ENCODE measurements at places on chromosomes 5 and 9. TPM values are rescaled to one million over a fixed set of nuclear protein-coding genes. Genes with fewer than 3 reads are reported as not detected.
A peak's percentile ranks its signal among the peaks of the same experiment; 100 is the strongest.

DNA sequence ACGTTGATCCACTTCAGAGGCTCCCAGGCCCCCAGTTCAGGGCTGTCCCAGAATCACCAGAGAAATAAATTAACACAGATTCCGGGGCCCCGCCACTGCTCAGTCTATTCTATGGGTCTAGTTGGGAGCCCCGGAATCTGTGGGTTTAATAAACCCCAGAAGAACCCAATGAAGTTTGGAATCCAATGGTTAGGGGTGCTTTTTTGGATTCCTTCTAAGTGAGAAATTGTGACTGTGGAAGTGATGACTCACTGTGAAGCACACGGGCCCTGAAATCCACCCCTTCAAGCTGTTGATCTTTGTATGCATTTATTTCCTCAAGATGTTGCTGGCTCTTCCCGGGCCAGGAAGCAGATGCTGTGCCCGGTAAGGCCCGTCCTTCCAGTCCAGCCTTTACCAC lies 57.3 kb upstream of the SLC28A3 start:
- DNase-seq = peak; percentile 46

PCDHGA6 gene
- total RNA-seq = 0.44 TPM

GRCh38 chr5:127650022-127650421 lies 1.1 kb downstream of the CTXN3 start:
- DNase-seq = no peak

DNA sequence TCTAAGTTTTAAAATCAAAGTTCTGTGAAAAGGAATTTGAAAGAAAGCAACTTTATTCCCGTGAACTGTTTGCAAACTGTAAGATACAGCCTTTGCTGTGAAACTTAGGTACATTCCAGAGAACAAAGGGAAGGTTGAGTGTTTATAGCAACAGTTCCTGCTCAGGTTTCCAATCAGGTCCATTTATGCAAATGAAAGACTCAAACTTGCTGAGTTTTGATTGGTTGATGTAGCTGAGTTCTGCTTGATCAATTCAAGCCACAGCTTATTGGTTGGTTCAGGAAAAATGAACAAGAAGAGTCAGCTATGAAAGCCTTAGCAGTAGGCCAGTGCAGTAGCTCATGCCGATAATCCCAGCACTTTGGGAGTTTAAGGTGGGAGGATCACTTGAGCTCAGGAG lies 37.9 kb downstream of the SLC27A6 start:
- peak; percentile 16 for DNase-seq

GRCh38 chr5:173581408-173582215 lies 34.8 kb downstream of the BOD1 start:
- peak; percentile 38 for DNase-seq

DNA sequence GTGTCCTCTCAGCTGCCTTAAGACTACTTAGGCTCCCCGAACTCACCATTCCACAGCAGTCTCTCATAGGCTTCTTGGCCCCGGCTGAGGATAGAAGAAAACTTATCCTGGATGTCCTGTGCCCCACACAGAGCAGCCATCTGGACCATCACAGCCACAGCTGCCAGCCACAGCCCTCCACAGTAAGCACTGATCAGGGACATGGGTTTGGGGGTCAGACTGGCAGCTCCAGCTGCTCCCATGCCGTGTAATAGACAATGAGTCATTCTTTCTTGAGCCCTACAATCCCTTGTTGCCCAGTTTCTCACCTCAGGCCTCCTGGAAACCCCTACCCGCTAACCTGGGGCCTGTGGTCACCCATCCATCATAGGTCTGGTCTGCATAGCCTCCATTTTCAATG lies 5.7 kb downstream of the CREB3 start:
- no peak for DNase-seq

AOPEP gene
- total RNA-seq = 32.4 TPM

- DNase-seq = peak; percentile 39
Measured at GRCh38 chr5:141547488-141547887, 58.6 kb downstream of the PCDHGC5 start.

- no peak for DNase-seq
Measured at GRCh38 chr5:125413496-125414274, 667.2 kb upstream of the ZNF608 start.

ZNF622 gene
- 34.0 TPM for total RNA-seq

DNA sequence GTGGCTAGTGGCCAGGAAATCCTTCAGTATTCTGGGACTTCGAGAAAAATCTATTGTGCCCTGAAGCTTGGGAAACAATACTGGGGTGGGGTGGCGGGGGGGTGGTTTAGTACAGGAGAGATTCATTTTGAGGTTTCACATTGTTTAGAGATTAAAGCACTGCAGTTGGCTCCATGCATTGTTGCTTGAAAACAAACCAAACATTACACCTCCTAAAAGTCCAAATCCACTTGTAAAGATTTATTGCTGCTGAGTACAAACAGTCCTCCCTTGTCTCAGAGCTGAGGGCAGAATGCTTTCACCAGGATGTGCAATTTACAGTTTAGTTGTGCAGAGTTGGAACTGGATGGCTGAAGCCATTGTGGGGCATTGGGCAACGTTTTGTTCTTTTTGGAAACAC lies 49.4 kb downstream of the GGTA1 start:
- no peak for DNase-seq

ISL1 gene
- total RNA-seq = 1.2 TPM

DNA sequence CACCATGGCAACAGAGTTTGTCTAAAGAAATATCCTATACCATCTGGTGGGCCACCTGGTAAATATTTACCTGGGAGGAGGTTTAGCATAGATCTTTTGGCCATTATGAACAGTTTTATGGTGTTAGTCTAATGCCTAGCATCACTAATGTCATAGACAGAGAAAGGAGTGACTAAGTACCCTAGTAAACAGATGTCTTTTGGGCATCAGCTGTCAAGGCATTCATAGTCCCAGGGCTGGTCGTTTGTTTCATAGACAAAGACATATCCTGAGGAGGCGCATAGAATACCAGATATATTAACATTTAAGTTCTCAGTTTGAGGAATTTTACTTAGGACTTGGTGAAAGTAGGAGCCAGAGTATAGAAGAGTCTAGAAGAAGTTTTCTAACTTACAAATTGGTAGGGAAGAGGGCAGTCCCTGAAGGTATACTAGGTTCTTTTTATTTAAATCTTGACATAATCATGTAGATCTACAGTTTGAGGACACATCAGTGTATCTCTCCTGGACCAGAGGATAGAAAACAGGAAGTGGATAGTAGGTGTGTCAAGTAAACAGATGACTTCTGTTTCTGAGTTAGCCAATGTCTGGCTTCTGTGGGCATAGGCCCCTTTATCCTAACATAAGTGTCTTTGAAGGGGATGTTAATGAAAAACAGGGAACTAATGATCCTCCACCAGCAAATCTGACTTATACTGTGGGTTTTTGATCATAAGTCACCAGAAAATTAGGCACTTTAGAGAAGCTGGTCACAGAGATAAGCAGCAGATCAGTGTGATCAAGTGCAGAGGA lies 105.0 kb upstream of the PRSS3 start:
- no peak for DNase-seq

CCIN gene
- total RNA-seq = not detected

- no peak for DNase-seq
Measured at GRCh38 chr5:43193894-43194265, 1.9 kb downstream of the NIM1K start.

DNA sequence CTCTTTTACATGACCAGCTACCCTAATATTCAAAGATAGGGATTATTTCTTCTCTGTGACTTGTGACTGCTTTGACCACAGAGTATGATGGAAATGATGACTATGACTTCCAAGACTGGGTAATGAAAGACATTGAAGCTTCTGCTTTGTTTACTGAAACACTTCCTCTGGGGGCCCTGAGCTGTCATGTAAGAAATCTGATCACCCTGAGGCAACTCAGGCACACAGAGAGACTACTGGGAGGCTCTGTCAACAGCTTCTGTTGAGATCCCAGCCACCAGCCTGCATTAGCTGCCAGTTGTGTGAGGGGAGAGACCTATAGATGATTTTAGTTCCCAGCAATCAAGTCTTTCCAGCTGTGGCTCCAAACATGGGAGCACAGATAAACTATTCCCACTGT lies 76.5 kb downstream of the KCTD16 start:
- DNase-seq = no peak

SLC2A6 gene
- 0.32 TPM for total RNA-seq

- DNase-seq = no peak
Measured at GRCh38 chr9:70571258-70571657, 156.8 kb upstream of the KLF9 start.

- no peak for DNase-seq
Measured at GRCh38 chr5:80755626-80756025, 100.8 kb upstream of the DHFR start.

GRCh38 chr5:90193185-90193822 lies 216.3 kb downstream of the CETN3 start:
- DNase-seq = no peak

DNA sequence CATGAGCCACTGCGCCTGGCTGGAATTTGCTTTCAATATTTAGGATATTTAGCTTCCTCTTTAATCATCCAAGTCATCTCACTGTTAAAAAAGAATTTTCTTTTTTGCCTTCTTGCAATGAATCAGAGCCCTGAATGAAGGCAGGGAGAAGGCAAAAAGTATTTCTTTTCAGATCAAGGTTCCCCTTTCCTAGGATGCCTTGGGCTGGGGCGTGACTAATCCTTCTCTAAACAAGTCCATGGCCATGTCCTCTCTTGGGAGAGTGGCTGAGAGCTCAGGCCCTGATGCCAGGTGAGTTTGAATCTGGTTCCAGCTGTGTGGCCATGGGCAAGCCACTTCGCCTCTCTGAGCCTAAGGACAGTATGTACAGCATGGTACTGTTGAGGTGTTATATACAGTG lies 84.8 kb upstream of the NEURL1B start:
- DNase-seq = peak; percentile 39

MARVELD2 gene
- total RNA-seq = 21.8 TPM

DNA sequence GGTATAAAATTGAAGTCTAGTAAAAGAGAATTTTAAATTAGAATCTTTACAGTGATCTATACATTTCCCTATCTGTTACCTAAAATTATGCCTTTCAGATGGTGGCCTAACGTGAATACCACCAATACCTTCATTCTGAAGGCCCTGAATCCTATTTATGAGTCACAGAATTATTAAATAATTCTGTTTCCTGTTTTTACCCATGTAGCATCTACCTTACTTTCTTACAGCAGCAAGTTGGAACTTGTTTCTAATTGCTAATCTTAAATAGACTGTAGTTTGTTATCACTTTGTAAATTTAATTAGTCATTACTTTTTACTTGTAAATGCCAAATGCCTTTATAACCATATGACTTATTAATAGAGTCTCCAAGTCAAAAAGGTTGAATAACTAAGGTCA lies 135.0 kb downstream of the PDE4D start:
- DNase-seq = no peak

DNA sequence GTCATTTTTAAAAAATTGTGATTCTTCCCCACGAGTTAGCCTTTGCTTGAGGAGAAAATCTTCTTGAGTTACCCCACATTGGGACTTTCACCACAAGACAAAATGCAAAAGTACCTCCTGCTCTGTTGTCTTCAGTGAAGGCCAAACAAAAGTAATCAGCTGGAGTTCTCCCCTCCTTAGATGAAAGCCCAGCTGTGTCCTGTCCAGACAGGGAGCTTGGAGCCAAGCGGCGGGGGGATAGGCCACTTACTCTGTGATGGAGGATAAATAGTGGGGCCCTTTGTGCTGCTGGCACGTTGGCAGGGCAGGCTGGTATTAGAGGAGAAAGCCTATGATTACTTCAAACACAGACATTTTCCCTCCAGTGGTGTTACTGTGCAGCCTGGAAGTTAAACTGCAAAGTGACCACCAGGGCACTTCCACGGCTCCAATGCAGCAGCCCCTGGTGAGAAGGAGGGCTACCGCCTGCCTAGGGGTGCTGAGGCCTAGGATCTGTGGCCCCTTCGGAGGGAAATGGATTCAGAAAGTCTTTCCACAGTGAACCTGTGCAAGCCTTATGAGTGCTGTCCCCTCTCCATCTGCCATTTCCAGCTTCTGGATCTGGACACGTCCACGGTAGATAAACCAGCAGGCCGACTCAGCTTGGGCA lies 155.0 kb downstream of the TMEM167A start:
- no peak for DNase-seq

DNA sequence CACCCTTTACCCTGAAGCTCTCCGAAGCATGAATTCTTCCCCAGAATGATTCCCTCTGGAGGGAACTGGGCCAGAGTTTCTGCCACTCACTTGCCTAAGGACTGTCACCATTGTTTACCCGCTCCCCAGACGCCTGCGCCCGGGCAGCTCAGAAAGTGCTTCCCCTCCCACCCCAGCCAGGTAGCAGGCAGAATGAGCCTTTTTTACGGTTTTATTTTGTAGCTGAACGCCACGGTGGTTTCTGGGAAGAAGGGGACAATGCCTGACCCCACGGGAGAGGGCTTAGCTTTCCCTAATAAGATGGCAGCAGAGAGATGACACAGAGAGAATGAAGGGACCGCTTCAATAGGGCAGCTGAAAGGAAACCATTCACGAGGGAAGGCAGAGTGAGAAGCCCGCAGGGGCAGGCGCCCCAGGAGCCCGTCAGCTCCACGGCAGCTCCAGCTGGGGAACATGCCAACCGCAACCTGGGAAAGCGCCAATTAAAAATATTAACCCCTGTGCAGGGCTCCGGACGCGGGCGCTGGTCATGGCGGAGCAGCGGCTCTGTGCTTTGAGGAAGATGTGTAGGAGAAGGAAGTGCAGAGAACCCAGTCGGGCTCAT lies 20.4 kb upstream of the NTNG2 start:
- DNase-seq = no peak

DNA sequence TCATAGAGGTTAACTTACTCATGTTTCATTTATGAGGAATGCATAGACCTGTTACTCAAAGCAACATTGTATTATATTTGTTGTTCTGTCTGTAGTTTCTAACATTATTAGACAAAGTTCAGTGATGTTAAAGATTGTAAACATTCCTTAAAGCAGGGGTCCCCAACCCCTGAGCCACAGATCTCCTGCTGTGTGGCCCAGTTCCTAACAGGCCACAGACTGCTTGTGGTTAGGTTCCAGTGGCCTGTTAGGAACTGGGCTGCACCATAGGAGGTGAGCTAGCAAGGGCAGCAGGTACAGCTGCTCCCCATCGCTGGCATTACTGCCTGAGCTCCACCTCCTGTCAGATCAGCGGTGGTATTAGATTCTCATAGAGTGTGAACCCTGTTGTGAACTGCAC lies 181.1 kb downstream of the KDM4C start:
- no peak for DNase-seq

DNA sequence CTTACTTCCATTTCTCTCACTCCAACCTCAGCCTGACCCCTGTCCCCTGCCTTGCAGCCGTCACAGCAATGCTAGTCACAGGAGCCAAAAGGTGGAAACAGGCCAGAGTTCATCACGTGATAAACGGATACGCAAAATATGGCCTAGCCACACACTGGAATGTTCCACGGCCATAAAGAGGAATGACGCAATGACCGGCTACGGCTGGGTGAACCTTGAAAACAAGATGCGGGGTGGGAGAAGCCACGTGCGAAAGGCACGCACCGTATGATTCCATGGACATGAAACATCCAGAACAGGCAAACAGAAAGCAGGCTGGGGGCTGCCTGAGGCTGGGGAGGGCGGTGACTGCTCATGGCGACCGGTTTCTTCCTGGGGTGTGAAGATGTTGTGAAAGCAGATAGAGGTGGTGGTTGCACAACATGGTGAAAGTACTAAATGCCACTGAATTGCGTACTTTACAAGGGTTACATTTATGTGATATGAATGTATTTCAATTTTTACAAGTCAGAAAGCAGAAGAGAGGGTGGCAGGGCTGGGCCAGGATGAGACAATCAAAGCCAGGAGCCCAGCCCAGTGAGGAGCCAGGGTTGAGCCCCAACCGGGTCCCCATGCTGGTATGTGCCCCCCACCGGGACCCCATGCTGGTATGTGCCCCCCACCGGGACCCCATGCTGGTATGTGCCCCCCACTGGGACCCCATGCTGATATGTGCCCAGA lies 117.8 kb upstream of the SARDH start:
- DNase-seq = peak; percentile 82

All from MCF 10A (cell line).